Panc1 (cell line): ENCODE measurements at places on chromosomes 1 and 21. TPM values are rescaled to one million over a fixed set of nuclear protein-coding genes. Genes with fewer than 3 reads are reported as not detected.

- DNase-seq = no peak
These were observed 372.1 kb downstream of the PTPRC start for GRCh38 chr1:199010933-199011332.

GRCh38 chr1:94281361-94282142, 44.2 kb upstream of the ARHGAP29 start:
- no peak for DNase-seq

The PGBD5 gene
- total RNA-seq = 0.05 TPM

The RORC gene
- total RNA-seq = not detected

The VCAM1 gene
- total RNA-seq = 0.08 TPM
